ENCODE measurements at places on chromosomes 5 and 9.
A peak's percentile ranks its signal among the peaks of the same experiment; 100 is the strongest.

DNA sequence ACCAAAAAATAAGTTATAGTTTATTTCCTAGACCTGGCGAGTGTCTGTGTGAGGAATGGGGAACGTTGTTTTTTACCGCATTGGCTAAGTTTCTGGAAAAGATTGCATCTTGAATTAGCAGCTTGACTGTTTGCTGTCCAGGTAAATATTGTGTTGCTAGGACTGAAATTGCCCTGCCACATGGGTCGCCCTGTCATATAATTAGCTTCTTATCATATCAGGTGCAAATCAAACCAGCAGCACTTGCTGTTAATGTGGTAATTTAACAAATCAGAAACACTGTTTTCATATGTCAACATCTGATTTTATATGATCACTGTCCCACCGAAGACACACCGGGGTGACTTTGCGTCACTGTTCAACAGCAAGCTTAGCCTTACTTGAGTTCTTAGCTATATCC is 63.7 kb upstream of the ZNF622 start:
- DNase-seq, result no peak

DNA sequence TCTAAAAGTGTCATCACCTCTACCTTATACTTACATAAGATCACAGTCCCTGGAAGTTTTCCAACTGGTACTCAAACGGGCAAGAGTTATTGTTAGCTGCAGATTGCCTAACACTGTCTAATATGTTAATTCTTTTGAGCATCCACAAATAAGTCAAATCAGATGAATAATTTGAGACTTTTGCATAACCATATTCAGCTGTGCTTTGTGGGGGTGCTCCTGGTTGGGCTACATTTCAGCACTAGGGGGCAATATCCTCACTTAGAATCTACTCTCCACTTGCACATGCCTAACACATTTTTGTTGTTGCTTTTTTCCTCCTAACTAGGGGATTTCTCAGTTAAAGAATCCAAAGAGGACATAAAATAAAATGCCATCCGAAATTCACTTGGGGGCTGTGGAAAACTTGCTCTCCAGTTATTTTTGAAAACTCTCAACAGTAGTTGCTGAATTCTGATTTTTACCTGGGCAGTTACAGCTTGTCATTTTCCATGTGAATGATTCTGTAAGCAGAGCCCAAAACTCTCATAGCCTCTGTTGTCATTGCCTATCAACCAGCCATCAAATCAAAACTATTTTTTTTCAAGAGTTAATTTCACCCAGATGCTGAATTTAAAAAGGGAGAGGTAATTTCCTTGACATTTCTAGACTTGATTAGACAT is 71.5 kb downstream of the TRIM36 start:
- DNase-seq, result peak; percentile 27

- no peak for DNase-seq
Measured at GRCh38 chr5:54756301-54756700, 229.1 kb downstream of the ESM1 start.

GRCh38 chr5:24407466-24407865 is 237.3 kb downstream of the CDH10 start:
- DNase-seq, result no peak

DNA sequence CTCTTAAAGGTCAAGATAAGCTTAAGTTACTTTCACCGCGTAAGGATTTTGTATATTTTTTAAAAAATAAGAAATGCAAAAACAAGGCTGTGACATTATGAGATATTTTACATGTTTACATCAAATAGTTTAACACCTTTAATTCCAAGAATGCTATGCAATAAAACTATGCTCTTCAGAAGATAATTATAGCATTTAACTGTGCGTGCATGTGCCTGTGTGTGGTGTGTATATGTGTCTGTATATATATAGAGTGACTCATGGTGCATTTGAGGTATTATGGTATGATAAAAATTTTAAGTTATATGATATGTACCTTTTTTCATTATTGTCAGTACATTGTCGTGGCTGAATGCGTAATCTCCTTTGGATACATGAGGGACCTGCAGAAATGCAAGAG is 539.3 kb downstream of the PDE4D start:
- no peak for DNase-seq

GRCh38 chr9:108643731-108644510 is 211.9 kb downstream of the ACTL7B start:
- no peak for DNase-seq

DNA sequence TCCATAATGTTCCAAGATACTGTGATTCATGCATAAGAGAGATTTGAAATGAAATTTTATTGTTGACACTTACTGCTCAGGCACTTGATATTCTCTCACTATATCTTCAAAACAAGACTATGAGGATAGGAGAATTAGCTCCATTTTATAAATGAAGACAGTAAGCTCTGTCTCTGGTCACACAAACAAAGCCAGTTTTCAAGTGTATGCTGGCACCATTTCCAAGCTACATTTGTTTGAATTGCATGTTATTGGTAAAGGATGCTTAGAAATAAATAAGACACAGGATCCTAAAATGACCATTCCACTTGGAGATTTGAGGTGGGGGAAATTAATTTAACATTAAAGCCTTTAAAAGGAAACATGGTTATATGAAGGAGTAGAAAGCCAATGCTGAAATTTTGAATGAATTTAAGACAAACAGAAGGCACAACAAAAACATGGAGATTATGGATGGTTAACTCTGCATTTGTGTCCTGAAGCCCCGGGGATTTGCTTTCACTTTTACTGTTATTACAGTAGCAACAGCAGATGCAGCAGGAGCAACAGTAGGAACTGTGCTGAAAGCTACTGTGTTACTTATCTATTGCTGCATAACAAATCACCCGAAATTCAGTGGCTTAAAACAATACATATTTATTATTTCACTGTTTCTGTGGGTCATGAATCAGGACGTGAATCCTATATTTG is 79.7 kb upstream of the ASTN2 start:
- peak; percentile 27 for DNase-seq

Measured in NCI-H1694 (cell line).